Fibroblast of lung (primary cell): ENCODE measurements at places on chromosomes 11 and 22.

DNA sequence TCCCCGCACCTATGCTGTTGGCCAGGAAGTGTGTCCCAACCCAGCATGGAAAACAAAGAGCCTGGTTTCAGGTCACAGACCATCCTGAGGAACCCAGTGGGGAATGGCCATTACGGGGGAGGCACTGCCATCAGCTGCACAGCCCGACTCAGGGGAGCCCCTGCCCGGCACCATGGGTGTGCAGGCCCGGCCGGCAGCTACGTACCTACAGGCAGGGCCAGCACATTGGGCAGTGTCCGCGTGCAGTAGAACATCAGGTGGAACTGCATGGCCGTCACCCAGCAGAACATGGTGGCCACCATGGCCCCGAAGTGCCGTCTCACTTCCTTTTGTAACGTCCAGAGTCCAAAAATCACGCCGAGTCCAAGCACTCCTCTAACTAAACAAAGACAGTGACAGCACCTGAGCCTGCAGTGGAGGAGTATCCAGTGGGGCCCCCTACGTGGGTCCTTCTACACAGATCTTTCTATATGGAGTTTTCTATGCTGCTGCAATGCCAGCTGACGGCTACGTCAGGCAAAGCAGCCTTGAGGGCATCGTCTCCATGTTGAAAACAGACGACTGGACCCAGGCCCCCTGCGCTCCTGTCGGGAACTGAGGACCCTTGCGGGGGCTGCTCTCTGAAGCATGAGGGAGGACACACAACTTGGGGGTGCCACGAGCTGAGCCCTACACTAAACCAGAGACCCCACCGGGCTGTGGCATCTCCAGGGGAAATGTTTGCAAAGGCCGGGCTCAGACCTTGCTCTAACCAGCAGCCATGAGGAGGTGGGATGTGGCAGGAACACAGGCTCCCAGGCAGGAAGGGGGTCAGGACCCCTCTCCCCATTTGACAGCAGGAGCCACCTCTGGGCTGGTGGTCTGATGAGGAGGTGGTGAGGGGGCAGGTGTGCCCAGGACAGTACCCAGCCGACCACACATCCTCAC, 7.7 kb downstream of the ALG12 start:
- no peak for DNase-seq

DNA sequence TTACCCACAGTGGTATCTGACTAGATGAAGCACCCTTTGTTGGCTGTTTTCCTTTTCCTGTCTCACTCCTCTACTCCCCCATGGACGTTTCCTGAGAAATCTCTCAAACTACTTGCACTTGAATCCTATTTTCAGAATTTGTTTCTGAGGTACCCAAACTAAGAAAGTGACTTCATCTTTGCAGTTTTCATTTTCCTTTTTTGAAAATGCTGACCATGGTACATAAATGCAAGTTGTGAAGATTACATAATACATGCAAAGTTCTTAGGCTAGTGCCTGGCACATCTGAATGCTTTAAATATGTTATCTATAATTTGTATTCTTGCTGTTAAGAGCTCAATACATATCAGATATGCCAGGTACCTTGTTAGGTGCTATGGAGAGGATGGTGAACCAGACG, 644.7 kb upstream of the TENM4 start:
- no peak for DNase-seq

- DNase-seq, result no peak
Measured at GRCh38 chr11:643849-644738, 7.0 kb downstream of the DRD4 start.

DNA sequence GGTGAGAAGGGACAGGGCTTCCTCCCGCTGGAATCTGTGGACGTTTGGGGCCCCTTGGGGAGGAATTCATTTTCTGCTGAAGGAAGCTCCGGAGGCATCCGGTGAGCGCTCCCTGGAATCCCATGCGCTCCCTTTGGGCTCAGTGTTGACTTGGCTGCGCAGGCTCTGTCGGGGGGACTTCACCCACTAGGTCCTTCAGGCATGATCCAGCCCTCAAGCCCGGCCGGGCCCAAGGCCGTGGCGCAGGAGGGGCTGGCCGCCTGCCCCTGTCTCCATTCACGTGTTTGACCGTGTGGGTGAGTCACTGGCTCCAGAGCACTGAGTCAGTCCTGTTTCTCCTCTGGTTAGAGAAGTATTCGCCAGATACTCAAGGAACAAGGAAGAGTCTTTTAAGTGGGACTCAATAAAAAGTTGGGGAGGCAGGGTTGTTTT, 1.4 kb downstream of the CTTN start:
- DNase-seq, result peak; percentile 97

DNA sequence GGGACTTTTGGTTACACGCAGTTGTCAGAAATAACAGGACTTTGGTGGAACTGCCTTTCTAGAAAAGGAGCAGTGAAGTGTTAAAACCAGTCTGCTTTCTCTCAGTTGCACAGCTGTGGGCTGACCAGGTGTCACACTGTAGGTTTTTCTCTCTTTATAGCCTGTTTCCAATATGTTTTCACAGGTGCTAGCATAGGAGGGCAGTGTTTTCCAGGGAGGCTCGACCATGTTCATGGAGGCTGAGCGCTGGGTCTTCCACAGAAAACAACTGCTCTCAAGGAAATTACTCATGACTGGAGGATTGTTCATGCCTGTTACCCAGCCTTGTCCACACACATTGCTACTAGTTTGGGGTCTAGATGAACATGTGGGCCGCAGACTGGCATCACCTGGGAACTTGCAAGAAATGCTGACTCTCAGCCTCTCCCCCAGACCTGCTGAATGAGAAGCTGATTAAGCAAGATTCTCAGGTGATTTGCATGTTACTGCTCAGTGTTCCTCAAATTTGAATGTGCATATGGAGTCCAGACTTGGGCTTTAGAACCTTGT, 157.7 kb downstream of the MAML2 start:
- no peak for DNase-seq

DNA sequence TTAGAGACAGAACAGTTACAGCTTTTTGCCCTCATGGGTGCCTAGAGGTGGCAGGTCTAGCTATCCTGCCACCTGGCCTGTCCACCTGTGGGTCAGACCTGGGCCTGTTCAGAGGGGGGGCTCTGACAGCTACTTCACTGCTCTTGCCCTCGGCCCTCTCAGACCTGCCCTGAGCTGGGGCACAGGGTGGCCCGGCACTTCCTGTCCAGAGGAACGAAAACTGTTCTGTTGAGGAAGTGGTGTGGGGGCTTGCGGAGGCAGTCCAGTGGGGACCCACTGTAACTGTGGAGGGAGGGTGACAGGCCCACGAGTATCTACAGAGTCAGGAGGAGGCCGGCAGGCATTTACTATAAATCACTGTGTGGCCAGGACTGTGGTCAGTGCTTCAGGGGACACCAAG, 16.2 kb downstream of the TESMIN start:
- no peak for DNase-seq

- DNase-seq, result no peak
Measured at GRCh38 chr11:116540645-116541304, 232.0 kb downstream of the BUD13 start.

DNA sequence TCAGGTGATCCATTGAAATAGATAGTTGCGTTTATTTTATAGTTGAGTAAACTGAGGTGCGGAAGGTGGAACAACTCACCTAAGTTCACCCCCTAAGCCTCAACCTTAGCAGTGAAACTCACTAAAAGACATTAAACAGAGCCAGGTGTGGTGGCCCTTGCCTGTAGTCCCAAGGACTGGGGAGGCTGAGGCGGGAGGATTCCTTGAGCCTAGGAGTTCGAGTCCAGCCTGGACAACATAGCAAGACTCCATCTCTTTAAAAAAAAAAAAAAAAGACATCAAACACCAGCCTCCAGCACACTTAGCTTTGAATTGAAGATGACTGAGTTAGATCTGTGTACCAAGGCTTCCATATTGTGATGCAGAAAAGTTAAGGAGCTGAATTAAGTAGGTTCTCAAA, 845 bp upstream of the RAB36 start:
- DNase-seq, result no peak

- DNase-seq, result no peak
Measured at GRCh38 chr22:39989633-39990032, 5.1 kb upstream of the FAM83F start.

DNA sequence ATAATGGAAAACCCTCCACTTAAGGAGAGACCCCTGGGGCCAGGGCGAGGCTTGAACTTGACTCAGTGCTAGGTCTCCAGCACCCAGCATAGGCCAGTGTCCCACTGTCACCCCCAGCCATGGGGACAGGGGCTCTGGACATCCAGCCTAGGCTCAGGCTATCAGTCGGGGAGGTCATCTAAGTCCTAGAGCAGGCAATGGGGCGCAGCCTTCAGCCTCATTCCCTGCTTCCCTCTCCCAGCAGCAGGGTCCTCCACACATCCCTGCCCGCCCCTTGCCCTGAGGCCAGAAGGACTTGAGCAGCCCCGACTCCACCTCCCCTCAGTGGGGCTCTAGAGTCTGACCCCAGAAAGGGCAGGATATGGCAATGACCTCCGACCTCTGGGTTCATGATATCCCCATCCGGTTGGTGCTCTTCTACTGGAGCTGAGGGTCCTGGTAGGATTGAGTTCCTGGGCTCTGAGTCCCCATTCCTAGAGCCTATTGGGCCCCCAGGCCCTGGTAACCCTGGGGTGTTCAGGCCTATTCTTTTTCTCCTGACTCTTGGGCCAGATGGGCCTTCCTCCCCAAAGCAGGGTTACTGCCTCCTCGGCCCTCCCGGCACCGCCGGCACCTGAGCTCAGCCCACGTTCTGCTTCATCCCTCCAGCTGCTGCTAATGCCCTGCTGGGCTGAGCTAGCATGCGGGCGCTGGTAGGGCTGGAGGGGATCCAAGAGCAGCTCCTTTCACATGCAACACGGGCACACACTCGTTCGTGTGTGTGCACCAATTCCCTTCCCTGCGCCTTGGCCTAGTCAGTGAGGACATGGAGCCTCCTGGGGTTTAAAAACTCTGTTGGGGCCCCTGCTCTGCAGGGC, 4.4 kb downstream of the CST6 start:
- DNase-seq, result no peak

DNA sequence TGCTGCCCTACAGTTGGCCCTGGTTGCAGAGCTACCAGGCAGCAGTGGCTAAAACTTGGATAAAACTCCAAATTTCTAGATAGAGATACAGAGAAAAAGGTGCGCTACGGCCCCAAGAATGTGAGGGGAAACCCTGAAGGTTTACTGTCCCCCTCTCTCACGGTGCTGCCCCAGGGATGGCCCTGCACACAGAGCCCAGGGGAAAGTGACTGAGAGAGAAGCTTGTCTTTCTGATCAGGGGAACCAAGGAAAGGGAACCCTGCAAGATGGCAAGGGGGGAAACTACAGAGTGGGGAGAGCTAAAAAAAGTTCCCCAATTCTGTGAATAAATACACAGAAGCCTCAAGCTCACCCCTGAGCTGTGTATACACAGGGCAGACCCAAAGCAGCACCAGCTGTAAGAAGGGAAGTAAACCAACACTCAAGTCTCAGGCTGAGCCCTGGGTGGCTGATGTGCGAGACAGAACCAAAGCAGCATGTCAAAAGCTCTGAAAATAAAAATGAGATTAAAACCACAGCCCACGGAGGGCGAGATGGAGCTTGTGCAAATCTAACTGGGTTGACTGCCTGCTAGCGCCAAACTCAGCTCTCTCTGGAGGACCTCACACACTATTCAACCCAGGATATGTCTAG, 22.1 kb downstream of the GNB1L start:
- no peak for DNase-seq

DNA sequence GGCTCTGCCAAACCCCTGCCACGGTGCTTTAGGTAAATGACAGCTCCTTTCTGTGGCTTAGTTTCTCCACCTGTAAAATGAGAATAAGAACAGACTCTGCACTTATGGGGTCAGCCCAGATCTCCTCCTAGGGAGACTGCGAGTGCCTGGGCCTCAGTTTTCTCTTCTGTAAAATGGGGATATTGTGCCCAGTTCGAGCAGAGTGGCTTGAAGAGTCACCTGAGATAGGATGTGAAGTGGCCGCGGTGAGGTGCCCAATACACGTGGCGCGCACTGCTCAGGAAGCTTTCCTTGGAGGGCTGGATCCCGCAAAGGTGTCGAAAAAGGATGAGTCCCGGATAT, 473 bp upstream of the EMID1 start:
- no peak for DNase-seq

DNA sequence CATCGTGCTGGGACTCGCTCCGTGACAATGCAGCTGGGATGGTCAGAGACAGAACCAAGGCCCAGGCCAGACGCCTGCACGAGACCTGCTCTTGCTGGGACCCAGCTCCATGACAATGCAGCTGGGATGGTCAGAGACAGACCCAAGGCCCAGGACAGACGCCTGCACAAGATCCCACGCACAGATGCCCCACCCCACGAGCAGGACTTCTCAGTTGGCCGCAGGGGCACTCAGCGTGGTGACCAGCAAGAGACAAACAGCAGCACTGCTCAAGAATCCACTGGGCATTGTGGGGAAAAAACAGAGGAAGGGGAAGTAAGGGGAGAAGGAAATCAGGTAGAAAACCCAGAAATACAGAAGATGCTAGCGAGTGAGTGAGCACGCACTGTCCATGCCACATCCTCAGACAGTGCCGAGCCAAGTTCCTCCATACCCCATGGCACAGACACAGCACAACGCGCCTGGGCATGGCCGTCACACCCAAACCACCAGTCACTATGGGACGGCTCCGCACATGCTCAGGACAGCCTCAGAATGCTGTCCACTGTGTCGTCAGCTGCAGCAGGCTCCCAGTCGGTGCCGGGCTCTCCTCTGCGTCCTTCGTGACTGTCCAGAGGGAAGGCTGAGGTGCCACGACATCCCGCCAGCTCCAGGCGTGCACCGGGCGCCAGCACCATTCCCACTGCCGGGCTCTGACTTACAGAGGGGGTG, 44.5 kb downstream of the BRD1 start:
- no peak for DNase-seq

DNA sequence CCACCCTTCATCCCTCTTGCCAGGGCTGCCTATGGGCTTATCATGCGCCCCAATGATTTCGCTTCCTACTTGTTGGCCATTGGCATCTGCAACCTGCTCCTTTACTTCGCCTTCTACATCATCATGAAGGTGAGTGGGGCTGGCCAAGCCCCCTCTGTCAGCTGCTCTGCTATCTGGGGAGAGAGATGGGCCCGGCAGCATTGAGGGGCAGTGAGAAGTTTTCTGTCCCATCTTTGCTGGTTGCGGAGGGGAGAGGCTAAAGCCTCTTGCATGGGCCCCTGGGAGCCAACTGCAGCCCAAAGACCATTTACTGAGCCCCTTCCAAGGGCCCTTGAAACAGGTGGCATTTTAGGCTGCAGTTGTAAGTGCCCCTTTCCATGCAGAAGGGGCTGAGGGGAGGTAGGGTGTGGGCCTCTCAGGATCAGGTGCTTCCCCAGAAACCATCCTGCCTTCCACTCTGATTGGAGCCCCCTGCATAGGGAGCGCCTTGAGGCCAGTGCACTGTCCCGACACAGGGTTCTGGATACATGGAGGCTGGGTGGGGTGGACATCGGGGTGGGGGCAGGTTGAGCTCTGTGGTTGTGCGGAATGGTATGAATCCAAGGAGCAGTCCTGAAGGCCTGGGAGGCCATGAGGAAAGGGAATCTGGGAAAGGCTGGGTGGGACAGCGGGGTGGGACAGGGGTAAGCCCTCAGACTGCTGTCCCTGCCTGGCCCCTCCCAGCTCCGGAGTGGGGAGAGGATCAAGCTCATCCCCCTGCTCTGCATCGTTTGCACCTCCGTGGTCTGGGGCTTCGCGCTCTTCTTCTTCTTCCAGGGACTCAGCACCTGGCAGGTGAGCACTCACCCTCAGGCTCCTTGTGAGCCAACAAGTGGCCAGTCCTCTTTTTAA, 5.8 kb upstream of the TAGLN start:
- DNase-seq, result no peak

- no peak for DNase-seq
Measured at GRCh38 chr22:20154602-20155187, 3.8 kb upstream of the CCDC188 start.

- DNase-seq, result no peak
Measured at GRCh38 chr11:94272738-94273313, 31.6 kb upstream of the IZUMO1R start.

GRCh38 chr11:36360318-36360717, 64.2 kb downstream of the PRR5L start:
- DNase-seq, result no peak
